ENCODE measurements at places on chromosomes 12 and 14.

DNA sequence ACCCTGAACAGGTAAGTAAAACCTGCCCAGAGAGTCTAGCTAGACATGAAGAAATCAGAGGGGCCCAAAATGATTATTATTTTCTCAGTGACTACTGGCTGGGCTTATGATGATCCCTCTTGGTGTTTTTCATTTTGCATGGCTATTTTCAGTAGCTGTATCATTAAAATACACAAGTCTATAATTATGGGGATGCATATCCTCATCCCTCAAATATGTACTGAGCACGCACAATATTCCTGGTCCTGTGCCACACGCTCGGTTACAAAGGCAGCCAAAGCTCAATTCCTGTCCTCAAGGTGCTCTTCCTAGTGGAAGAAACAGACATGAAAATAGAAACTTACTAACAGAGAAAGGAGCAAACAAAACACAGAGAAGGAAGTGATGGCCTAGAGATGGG, 180.0 kb downstream of the DAD1 start:
- DNase-seq = no peak

GRCh38 chr12:81083906-81084513, 6.1 kb downstream of the ACSS3 start:
- no peak for DNase-seq

- DNase-seq = no peak
Measured at GRCh38 chr12:123991372-123991951, 18.4 kb downstream of the ZNF664 start.

GRCh38 chr12:5577211-5577612, 145.3 kb downstream of the NTF3 start:
- DNase-seq = no peak

- no peak for DNase-seq
Measured at GRCh38 chr12:104220931-104221330, 5.4 kb downstream of the TXNRD1 start.

DNA sequence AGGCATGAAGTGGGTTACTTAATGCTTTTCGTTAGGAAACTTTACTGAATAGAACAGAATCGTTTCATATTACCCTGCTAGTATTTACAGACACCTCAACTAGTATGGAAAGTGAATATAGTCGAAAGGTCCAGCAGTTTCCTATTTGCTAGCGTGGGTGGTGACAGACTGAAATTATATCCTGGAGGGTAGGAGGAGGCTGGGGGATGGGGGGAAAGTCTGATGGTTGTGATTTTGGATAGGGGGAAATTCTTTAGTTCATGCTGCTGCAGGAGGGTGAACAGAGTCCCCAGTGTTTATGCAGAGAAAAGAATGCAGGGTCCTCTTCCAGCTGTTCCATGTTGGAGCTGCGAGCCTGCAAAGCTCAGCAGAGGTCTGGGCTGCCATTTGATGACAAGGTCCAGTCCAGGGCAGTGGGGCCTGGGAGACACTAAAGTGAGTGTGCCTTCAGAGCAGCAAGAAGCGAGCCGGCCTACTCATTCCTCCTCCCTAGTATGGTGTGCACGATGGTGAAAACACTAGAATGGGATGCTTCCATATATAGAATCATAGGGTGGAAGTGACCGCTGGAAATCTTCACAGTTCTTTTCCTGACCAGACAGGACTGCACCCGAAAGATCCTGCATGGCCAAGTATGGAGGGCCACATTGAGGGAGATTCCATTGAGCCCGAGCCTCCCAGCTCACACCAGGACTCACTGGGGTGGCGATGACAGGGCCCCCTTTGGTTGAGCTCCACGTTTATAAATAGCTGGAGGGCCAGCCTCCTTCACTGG, 2.1 kb downstream of the SAMD4A start:
- no peak for DNase-seq

DNA sequence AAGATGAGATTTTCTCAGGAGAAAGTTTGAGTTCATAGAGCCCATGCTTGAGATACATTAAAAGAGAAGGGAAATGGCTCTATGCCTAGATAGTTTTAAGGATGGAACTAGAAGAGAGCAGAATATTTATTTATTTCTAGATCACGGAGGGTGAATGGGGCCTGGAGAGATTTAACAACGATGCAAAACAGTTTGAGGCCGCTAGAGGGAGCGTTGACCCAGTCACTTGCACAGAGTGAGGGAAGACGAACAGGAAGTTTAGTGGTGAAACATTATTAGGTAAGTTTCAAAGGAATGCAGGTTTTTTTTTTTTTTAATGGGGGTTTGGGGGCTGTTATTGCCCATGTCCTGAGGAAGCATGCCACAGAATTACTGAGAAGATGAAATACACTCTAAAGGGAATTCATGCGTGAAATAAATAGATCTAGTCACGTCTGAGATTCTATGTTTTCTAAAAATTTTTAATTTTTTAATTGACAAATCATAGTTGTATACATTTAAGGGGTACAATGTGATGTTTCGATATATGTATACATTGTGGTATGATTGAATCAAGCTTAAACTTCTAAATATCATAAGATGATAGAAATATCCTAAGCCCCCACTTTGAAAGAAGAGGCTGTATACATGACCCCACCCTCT, 14.8 kb upstream of the PPP1R1A start:
- DNase-seq = peak; percentile 69

DNA sequence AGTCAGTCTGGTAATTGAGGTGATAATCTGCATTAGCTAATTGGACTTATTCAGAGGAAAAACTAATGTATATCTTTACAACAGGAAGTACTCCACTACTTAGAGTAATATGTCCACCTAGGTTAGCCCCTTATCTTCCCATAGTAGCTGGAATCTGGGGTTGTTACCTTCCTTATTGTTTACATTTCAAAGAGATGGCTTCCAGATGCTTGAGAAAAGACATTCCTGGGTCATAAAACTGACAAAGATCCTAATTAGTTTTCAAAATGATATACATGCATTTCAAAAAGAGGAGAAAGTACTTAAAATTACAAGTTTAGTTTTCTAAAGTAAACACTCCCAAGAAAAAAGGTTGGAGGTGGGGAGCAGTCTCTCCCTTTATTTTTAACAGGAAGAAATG, 78.1 kb downstream of the RPL10L start:
- no peak for DNase-seq

DNA sequence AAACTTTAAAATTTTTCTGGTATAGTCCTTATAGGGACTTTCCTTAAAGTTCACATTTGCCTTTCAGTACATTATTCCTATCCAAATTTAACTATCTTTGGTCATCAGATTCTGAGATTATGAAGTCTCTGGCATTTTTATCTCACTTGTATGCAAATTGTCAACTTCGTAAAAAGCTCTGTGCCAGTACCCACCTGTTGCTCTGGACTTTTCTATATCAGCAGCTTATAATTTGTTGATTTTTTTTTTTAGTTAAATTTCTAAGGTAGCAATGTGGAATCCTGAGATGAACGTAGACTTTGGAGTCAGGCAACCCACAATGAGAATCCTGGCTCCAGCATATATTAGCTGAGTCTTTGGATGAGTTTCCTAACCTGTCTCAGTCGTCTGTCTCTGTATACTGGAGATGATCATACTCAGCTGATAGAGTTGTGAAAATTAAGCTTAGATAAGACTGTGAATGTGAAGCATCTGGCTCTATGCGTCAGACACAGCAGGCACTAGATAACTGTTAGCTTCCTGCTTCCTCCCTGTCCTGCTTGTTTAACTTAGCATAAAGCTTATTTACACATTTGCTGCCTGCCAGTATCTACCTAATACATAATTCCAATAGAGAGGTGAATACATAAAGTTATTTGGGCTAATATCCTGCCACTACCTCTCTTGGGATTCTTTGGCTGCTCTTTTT, 59.8 kb downstream of the MARK3 start:
- no peak for DNase-seq

DNA sequence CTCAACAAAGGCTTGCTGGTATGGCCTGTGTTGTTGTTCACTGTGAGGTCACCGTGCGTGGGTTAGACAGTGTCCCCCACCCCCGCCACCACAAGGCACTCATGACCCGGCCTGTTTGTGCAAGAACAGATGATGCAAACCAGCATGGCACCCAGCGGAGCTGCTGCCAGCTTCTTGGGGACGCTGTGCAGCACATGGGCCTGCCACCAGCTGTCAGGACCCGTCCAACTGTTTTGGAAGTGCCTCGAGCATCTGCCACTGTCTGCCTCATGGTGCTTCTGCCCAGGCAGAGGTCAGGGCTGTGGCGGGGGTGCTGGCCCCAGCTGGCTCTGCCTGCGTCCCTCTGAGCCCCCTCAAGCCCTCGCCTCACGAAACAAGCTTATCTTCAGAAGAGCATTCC, 1.5 kb downstream of the ASB2 start:
- no peak for DNase-seq
